ENCODE measurements at places on chromosomes 2 and 18.

- peak; percentile 86 for DNase-seq
Measured at GRCh38 chr2:64779117-64779690, 125.5 kb upstream of the SERTAD2 start.

DNA sequence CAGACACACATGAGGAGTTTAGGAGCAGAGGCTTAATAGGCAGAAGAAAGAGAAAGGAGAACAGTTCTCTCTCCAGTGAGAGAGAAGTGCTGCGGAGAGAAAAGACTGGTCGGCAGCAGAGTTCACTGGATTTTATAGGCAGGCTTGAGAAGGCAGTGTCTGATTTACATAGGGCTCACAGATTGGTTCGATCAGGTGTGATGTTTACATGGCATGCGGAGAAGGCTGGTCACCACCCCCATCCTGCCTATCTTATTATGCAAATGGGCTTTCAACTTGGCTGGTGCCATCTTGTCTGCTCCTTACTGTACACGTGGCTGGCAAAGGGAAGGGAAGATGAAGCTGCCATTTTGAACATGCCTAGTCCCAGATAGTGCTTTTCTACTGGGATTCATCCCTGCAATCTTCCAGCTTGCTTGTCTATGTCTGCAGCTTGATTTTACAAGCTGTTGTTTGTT lies 113.4 kb downstream of the AP1S3 start:
- DNase-seq = no peak

DNA sequence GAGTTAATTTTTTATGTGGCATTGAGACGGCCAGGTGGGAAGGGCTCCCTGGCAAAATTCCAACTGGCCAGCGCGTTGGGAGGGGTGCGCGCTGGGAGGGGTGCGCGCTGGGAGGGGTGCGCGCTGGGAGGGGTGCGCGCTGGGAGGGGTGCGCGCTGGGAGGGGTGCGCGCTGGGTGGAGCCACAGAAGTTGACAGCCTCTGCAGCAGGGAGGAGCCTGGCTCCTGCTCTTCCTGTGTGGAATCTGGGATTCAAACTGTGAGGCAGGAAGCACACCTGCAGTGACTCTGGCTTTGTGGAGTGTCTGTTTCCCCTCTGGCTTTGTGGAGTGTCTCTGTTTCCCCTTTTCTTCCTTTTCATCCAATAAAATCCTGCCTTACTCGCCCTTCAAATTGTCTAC lies 147.9 kb upstream of the CBLN2 start:
- DNase-seq = no peak

- DNase-seq = no peak
Measured at GRCh38 chr2:157221394-157221988, 36.0 kb upstream of the GALNT5 start.

DNA sequence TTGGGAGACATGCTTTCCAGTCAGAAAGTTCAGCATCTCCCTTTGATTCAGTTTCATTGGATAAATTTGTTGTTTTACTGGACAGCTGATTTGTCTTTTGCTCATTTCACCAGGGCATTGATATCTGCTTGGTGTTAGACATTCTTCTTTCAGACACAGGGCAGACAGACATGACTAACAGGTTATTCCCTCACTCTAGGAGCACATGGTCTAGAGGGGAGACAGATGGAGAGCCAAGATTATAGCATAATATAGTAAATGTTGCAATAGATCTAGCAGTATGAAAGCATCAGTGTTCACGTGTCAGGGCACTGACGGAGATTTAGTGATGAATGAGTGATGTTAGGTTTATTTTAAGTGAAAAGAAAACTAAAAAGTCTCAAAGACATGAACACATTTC lies 187.0 kb upstream of the CYRIA start:
- DNase-seq = no peak

- no peak for DNase-seq
Measured at GRCh38 chr2:241559323-241560161, 997 bp downstream of the BOK start.

DNA sequence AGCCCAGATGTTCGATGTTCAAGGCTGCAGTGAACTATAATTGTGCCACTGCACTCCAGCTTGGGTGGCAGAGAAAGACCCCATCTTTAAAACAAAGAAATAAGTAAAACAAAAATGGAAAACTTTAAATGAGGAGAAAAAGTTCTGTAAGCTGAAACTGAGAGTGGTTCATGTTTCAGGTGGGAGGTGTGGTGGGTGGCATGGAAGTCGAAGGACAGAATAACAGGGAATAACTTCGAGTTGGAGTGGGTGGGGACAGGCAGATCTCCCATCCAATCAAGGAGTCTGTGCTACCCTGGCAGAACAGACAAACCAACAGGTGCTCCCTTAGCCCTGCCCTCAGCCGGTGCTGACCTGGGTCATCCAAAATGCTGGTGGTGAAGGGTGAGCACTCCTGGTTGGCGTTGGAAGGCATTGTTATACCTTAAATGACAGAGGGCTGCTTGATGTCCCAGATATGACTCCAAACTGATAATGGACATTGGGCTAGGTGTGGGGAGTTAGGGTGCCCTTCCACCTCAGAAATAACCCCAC lies 328.4 kb downstream of the DYSF start:
- DNase-seq = no peak

DNA sequence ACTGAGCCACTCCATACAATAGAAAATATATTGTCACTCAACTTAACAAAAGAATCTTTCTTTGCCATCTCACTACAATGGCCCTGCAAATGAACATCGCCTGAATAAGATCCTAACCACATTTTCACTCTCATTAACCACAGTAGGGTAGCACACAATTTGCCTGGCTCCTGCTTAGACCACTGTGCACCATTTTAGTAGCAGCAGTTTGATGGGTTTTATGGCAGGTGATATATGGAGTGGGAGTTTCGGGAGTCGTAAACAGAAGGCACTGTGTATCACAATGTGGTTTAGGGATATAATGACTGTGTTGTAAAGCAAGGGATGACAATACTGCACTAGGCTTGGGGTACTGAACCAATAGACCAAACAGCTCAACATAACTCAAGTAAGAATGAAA lies 617.4 kb downstream of the BCL11A start:
- DNase-seq = no peak
